ENCODE measurements at places on chromosomes 7 and 10.

DNA sequence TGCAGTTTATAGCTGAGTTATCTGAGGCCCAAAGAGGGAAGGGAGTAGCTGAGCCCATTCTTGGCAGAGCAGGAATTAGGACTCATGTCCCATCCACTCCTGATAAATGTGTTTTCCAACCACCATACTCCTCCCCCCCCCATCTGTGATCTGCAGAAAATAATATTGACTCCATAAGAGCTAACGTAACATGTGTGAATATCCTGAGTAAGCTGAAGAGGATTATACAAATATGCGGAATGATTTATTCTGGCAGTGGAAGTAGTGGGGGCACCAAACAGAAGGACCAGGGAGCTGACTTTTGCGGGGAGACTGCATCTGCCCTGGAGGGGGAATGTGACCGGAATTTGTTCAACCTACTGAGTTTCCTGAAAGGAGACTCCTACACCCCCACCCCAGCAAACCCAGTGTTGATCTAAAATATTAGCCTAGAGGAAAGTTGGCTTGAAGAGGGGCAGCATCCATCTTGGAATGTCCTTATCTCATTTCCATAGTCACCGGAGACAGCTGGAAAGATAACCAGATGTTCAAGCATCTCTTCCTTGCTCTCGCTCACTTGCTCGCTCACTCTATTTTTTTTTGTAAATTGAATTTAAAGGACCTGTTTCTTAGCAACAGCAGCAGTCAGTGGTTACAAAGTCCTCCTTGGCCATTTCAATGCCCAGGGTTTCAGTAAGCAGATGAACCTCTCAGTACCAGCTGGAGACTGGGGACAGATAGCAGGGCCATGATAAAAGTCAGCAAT, 114.7 kb downstream of the RPS24 start:
- no peak for DNase-seq

DNA sequence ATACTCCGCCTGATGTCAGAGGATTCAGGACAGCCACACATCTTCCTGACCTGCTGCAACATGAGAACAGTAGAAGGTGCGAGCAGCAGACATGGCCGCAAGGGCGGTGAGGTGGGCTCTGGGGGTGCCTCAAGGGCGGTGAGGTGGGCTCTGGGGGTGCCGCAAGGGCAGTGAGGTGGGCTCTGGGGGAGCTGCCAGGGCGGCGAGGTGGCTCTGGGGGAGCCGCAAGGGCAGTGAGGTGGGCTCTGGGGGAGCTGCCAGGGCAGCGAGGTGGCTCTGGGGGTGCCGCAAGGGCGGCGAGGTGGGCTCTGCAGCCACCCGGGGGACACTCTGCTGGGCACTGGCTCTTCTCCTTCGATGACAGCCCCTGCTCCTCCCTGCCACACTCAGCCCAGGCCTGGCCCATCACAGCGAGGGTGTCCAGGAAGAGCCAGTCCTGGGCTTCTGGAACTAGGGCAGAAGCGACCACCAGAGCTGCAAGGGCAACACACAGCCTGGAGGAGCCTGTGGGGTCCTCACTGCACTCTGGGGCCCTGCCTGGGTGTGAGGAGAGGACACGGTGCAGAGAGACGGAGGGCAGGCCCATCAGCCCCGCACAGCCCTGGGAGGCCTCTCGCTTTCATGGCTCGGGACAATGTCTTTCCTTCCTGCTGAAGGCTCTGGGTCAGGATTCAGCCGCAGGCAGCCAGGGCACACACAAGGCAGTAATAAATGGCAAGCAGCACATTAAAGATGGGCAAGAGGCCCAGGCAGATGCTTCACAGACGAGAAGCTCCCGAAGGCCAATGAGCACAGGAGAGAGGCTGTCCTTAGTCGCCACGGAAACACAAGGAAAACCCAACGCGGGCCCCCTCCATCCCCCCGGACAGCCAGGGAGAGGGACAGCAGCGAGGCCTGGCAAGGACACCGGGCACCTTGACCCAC, 42.5 kb downstream of the STK32C start:
- no peak for DNase-seq

- no peak for DNase-seq
Observed at GRCh38 chr10:6840201-6840691, 260.2 kb upstream of the PRKCQ start.

- no peak for DNase-seq
Observed at GRCh38 chr7:43462836-43463235, 120.1 kb upstream of the STK17A start.

DNA sequence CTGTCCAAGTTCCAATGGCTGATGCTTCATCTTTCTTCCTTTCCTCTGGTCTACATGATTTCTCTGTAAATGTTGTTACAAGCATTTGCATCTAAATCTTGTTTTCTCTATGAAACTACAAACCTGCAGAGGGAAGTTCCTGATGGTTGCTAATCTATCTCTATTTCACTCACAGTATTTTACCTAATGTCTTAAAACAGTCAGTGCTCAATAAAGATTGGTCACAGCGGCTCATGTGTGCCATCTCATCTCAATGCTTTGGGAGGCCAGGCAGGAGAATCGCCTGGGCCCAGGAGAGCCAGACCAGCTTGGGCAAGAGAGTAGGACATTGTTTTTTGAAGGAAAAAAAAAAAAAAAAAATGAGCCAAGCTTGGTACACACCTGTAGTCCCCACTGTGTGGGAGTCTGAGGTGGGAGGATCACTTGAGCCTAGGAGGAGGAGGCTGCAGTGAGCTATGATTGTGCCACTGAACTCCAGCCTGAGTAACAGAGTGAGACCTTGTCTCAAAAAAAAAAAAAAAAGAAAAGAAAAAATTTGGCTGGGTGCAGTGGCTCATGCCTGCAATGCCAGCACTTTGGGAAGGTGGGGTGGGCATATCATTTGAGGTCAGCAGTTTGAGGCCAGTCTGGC, 71.3 kb upstream of the ARMC3 start:
- no peak for DNase-seq

DNA sequence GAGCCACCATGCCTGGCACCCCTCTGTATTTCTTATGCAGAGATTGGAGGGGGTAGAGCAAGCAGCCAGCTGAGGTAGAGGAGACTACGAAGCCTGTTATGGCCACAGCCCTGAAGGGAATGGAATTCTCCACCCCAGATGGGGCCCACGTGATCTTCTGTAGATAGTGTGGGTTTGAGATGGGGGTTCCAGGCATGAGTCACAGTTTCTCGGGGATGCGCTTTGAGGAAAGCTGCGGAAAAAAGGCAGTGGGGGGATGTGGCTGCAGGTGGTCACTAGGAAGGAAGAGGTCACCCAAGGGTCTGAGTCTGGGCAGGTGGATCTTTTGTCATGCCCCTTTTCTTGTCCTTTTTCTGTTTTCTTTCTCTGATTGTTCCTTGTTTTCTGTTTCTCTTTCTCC, 11.5 kb downstream of the FAM131B start:
- no peak for DNase-seq

DNA sequence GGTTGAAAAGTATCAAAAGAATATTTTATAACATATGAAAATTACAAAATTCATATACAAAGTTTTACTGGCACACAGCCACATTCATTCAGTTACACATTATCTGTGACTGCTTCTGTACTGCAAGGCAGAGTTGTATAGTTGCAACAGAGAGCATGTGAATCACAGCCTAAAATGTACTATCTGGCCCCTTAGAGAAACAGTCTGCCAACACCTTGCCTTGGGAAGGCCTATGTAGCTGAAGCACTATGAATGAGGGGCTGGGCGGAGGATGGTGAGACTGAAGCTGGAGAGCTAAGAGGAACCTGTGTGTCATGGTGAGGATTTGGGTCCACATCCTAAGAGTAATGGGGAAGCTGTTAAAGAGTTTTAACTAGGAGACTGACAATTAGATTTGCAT, 35.7 kb downstream of the PDZD8 start:
- DNase-seq = no peak

DNA sequence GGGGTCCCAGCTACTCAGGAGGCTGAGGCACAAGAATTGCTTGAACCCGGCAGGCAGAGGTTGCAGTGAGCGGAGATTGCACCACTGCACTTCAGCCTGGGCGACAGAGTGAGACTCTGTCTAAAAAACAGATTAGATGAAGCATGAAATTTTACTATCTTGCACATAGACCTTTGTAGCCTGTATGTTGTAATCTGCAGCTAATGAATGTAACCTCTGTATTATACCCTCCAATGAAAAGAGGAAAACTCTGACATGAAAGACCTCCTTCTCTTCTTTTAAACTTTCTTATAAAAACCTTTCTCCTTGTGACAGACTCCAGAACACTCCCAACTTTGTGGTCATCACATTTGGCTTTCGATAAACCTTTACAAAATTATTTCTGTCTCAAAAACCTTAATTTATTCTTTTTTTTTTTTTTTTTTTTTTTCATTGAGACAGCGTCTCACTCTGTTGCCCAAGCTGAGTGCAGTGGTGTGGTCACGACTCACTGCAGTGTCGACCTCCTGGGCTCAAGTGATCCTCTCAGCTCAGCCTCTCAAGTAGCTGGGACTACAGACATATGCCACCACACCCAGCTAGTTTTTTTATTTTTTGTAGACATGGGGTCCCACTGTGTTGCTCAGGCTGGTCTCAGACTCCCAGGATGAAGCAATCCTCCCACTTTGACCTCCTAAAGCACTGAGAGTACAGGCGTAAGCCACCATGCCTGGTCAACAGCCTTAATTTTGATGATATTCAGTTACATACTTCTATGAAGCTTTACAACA, 97.4 kb downstream of the SVOPL start:
- DNase-seq = no peak

DNA sequence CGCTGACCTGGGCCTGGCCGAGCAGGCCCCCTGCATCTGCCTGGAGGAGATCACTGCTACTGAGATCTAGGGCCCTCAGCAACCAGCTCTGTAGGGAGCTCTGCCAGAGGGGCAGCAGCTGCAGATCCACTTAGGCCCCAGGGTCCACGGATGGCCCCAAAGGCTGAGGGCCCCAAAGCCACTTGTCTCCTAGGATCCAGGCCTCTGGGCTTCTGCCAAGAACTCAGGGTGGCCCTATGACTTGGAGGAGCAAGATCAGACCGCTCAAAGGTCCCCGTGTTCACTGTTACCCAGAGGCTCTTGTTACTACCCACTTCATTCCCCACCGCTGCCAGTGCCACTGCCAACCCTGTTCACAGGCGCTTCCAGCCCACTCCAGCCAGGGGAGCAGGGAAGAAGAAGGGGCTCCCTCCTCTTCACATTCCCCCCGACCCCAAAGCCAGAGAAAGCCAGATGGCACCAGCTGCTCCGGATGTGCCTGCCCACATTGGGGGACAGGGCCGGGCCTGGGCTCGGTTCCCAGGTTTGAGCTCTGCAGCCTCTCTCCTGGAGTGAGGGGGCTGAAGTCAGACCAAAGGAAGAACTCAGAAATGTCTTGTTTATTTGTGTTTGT, 7.6 kb downstream of the LZTS2 start:
- DNase-seq = no peak

- no peak for DNase-seq
Observed at GRCh38 chr7:16929146-16929762, 47.5 kb upstream of the AGR3 start.

DNA sequence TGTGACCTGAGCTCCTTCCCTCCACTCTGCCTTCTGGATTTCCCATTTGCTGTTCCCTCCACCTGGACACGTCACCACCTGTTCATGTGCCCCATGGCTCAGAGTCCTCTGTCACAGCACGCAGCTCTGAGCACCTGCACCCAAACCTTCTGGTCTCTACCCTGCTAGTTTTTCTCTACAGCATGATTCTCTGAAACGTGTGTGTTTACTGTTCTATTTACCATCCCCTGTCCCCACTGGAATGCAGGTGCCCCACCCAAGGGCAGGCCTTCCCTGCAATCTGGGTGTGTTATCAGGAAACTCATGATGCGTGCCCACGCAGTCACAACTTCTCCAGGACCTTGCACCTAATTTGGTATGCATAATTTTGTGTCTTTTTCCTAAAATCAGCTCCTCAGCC, 284.4 kb upstream of the IGFBP3 start:
- no peak for DNase-seq
